ENCODE measurements at places on chromosomes 7 and 10.

GRCh38 chr10:48929413-48929990 is 10.1 kb downstream of the LRRC18 start:
- DNase-seq: no peak

DNA sequence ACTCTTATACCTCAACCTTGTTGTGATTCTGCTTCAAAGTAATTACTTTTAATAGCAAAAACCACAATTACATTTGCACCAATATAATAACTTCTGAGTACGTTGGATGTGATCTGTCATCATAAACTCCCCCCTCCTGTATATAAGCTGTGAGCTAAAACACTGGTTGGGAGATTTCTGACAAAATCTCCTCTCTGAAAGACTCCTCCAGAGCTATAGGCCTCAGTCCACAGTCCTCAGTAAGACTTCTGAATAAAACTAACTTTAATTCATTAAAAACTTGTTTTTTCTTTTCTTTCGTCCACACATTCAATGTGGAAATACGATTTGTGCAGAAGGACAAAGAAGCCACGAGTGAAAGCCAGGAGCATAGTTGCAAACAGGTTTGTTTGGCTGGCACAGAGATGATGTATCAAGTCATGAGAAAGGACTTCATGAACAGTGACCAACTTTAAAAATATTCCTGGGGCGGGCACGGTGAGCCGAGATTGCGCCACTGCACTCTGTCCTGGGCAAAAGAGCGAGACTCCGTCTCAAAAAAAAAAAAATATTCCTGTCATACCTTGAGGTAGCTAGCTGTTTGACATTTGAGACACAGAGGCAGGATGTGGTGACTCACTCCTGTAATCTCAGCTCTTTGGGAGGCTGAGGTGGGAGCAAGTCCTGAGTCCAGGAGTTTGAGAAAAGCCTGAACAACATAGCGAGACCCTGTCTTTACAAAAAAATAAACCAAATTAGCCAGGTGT is 91.1 kb upstream of the ARHGAP21 start:
- no peak for DNase-seq

DNA sequence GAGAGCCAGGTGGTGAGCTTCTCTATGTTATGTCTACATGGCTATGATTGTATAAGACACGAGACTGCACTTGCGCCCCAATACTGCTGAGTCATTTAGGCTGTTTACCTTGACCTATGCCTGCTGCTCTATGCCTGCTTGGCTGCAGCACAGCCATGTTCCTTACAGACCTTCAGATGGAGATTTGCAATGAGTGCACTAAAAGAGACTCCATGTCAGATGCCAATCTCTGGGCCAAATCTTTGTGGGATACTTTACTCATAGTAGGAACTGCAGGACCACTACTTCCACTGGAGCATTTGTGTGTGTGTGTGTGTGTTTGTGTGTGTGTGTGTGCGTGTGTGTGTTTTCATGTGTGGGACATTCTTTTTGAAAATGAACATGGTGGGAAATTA is 50.0 kb upstream of the KMT2E start:
- DNase-seq: no peak

DNA sequence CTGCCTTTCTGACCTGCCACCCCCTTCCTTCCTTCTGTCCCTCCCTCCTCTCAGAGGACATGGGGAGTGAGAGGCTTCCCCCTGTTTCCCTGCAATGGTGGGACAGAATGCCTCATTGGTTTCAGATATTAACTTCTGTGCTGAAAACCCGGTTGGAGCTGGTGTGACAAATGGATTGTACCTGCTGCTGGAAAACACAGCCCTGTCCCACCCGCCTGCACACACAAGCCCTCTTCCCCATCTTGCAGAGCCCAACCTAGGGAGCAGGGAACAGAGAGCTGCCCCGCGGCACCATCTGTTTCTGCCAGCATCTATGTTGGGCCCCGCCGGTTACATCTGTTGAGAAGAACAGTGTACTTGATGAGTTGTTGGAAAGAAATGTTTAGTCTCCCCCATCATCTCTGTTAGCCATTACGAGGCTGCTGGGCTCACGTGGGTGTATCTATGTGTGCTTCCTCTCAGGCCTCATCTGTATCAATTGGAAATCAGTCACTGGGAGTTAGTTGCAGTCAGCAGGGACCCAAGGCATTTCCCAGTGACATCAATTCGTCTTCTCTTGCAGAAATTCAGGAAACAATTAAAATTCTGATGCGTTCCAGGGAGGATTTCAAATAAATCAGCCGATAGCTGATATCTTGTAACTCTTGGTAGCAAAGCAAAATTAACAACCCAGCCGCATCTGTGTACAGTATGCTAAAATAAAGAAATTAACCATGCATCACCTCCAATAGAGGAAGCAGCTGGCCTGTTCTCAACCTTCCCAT is 725.6 kb upstream of the GALNT17 start:
- DNase-seq: no peak

GRCh38 chr7:147700702-147701101 is 889.9 kb upstream of the C7orf33 start:
- no peak for DNase-seq

GRCh38 chr10:87842776-87843497 is 20.4 kb downstream of the KLLN start:
- no peak for DNase-seq

GRCh38 chr7:28629216-28629842 is 217.0 kb downstream of the CREB5 start:
- DNase-seq: no peak

DNA sequence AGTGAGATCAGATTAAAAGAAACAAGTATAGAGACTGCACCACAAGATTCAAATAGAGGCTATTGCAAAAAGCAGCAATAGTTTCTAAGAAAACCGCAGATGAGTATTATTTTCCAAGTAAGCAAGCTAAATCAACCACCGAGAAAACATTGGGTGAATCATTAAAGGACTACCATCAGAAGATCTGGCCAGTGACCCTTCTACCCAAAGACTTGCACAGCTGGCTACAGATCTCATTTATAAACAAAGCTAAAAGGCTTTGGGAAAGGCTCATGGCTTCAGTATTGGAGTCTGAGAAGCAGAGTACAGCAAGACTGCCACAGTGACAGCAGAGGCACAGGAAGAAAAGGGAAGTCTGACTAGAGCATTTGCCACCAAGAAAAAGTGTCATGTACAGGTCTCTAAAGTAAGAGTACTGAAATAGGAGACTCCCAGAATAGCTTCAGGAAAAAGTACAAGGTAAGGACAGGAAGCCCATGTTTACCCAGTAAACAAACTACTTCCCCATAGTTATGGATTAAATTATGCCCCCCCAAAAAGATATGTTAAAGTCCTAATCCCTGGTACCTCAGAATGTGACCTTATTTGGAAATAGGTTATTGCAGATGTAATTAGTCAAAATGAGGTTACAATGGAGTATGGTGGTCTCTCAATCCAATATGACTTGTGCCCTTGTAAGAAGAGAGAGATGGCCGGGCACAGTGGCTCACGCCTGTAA is 19.0 kb downstream of the STEAP1 start:
- no peak for DNase-seq

GRCh38 chr10:118374404-118374803 is 32.3 kb upstream of the FAM204A start:
- DNase-seq: no peak

DNA sequence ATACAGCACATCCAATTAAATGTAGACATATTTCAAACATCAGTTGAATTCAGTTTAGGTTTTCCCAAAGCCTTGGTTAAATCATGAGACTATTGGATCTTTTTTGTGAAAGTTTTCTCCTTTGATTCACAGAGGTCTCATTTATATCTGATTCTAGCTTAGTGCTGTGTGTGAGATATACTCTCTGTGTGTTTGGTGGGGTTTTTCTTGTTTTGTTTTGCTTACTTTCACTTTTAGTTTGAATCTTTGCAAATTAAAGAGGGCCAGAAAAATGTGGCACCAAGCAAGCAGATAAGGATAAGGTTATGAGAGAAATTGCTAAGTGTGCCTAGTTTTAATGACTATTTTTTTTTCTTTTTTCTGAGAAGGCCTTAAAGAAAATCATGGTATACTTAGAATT is 12.6 kb upstream of the OR6B1 start:
- no peak for DNase-seq

DNA sequence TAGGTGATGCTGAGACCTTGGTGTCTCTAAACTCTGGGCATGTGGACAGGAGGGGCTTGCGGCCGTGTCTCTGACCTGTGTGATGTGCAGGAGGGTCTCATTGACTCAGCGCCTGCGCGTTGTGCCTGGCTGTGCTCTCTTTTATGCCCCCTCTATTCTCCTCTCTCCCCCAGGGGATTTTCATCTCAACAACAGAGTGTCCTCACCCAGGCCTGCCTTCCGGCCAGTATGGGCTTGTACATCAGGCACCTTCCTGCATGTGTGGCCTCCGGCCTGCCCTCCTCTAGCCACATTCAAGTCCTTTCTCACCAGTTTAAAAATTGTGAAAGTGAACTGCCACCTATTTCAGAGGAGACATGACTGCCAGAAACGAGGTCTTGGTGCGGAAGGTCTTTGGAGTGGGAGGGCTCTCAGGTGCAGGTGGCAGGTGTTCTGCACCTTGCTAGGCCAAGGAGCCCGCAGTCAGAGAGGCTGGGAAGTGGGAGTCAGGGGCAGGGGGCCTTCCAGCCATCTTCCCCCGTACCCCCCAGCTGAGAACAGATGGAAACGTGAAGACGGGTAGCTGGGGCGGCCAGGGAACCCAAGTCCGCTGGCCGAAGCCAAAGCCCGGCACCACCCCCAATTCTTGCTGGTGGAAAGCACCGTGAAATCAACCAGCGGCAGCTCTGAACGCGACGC is 531 bp upstream of the INTS15 start:
- DNase-seq: no peak

DNA sequence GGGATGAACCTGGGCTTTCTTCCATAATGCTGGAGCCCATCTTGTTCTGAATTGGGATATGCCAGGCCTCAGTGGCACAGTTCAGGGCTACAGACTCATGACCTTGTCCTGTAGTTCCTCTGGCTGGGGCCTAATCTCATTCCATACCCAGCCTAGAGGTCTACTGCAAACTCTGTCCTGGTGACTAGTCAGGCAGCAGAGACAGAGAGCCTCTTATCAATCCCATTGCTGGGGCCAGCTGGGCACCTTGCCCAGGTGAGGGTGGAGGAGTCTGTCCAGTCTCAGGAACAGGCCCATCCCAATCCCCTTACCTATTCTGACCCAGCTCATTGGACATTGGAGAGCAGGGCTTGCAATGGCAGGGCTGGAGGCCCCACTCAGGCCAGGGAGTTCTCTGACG is 28.0 kb upstream of the COMTD1 start:
- DNase-seq: no peak

- DNase-seq: no peak
Observed at GRCh38 chr10:25206693-25207414, 32.1 kb downstream of the GPR158 start.

DNA sequence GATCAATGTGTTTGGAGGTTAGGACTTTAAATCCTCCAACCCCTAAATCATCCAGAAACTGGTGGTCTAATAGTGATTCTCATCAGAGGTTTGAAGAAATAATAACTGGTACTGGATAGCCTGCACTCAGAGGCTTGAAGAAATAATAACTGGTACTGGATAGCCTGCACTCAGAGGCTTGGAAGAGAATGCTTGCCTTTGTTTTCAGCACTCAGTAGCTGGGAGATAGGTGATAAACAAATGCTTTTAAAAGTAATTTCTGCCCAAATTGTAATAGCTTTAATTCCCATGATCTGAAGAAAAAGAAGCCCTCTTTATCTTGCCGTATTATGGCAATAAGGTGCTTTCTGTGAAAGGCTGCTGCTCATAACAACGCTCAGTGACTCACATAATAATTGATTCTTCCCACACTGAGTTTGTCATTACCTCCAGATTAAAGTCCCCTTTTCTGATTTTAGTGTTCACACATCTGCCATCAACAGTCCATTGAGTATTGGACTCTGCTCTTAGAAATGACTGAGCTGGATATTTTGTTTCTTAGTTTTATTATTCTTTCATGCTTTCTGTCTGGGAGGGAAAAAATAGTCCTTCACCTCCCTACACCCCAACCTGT is 112.3 kb upstream of the PHYHIPL start:
- DNase-seq: no peak

- peak; percentile 27 for DNase-seq
Observed at GRCh38 chr7:152145853-152146466, 120.5 kb downstream of the GALNT11 start.

DNA sequence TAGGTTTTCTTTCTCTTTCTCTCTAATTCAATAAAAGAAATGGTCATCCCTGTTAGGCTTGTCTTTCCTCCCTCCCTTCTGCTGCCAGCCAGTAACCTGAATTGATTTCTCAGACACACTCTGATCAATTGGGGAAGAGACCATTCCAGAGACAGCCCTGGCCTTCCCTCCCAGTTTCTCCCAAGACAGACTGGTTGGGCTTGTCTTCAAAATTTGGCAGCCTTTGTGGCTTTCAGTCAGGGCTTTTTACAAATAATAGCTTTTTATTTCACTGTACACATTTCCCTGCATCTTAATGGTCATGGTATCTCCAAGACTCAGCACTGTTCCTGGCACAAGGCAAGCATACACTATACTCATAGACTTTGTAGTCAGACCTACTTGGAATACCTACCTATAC is 33.9 kb downstream of the BCAP29 start:
- no peak for DNase-seq

GRCh38 chr10:110600487-110601101 is 33.1 kb downstream of the SMC3 start:
- no peak for DNase-seq

DNA sequence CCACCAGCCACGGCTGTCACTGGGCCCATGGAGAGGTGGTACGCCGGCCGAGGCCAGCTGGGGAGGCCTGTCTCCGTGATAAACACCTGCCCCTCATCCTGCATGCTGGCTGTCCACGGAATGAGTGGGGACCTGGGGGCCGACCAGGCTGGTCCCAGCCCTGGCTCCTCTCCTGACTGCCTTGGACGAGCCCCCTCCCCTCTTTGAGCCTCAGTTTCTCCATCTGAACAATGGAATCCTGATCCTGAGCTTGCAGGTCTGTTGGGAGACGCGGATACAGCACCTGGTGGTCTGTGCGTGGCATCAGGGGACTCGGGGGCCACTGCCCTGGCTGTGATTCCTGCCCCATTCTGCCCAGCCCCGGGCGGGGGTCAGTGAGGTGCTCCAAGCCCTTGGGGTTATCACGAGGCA is 109.9 kb downstream of the MICALL2 start:
- no peak for DNase-seq
